ENCODE measurements at places on chromosomes 1 and 21. TPM values are rescaled to one million over a fixed set of nuclear protein-coding genes. Genes with fewer than 3 reads are reported as not detected.

Gene ARHGAP30
- total RNA-seq, result 1.3 TPM

Gene ADGRL4
- total RNA-seq, result 14.0 TPM

Gene KCND3
- 0.84 TPM for total RNA-seq

Gene CA14
- total RNA-seq, result 4.0 TPM

Gene RNU1-4
- 2,384 TPM for total RNA-seq

Gene S100A7A
- total RNA-seq, result not detected

Gene MAB21L3
- total RNA-seq, result not detected

Gene KRTAP23-1
- total RNA-seq, result not detected

Gene PAPPA2
- total RNA-seq, result 4.2 TPM

Gene METTL18
- 9.9 TPM for total RNA-seq

Gene LRRN2
- total RNA-seq, result 2.7 TPM

Gene TDRD10
- total RNA-seq, result 0.98 TPM

Gene UTS2
- not detected for total RNA-seq

Gene LORICRIN
- total RNA-seq, result not detected

Gene TMEM82
- not detected for total RNA-seq

Gene UBE2G2
- 45.9 TPM for total RNA-seq

Gene TMCO1
- 60.3 TPM for total RNA-seq

Gene PBXIP1
- 160 TPM for total RNA-seq

Gene RAD54L
- 2.8 TPM for total RNA-seq

Gene ZNF496
- 21.4 TPM for total RNA-seq

Gene TEDDM1
- not detected for total RNA-seq

Gene CA6
- total RNA-seq, result not detected

Gene TAS1R3
- total RNA-seq, result 2.4 TPM

Gene WNT3A
- total RNA-seq, result not detected

Gene RGS5
- 26.2 TPM for total RNA-seq

Gene BSND
- total RNA-seq, result not detected

Gene HMGCS2
- 0.13 TPM for total RNA-seq

Gene NTPCR
- 32.8 TPM for total RNA-seq

Gene CRYAA
- not detected for total RNA-seq

Gene IFI44
- total RNA-seq, result 10.4 TPM

Gene ST6GALNAC3
- 9.0 TPM for total RNA-seq

Gene TNFSF4
- 1.4 TPM for total RNA-seq

Gene AMIGO1
- total RNA-seq, result 12.3 TPM

Gene CTXND2
- total RNA-seq, result not detected

Gene KMO
- total RNA-seq, result 0.27 TPM

Gene LCE2D
- total RNA-seq, result not detected

Gene GBP7
- total RNA-seq, result 0.04 TPM

All from muscle of leg (tissue), 16 donors.